NCI-H2171 (cell line): ENCODE measurements at places on chromosomes 16 and 17.
A peak's percentile ranks its signal among the peaks of the same experiment; 100 is the strongest.

GRCh38 chr17:44900894-44901293 lies 1.6 kb upstream of the EFTUD2 start:
- peak; percentile 59 for DNase-seq

DNA sequence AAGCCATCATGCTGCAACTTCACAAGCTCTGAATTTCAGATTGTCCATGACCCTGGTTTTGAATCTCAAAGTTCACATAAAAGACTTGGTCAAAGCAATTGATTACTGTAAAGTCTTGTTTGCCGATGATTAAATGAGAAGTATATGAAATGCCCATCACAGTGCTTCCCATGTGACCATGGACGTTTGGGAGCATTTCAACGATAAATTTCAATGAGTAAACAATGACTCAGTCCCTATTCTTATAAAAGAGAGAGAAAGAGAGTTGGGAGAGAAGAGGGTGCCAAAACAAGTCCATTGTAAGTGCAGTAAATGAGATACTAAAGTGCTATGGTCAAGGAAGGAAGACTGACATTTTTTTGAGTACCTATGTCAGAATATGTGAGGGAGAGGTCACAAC lies 276.9 kb downstream of the SOX9 start:
- DNase-seq: no peak

DNA sequence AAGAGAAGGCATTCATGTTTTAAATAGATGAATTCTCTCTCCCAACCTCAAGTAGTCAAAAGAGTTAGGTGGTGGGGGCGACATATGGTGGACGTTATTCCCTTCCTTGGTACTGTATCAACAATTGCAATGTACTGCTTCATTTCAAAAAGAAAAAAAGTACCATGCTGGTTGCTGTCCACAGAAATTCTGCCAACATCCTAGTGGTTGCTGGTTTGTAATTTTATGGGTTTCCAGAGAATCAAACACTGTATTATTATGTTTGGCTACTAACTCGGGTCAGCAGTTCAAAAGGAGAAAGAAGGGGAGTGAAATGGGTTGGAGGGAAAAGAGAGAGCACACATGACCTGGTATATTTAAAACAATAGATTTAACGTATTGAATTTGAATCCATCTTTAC lies 61.1 kb upstream of the KCNJ16 start:
- DNase-seq: no peak

- DNase-seq: peak; percentile 43
Observed at GRCh38 chr17:29560316-29560715, 6.5 kb downstream of the ABHD15 start.

DNA sequence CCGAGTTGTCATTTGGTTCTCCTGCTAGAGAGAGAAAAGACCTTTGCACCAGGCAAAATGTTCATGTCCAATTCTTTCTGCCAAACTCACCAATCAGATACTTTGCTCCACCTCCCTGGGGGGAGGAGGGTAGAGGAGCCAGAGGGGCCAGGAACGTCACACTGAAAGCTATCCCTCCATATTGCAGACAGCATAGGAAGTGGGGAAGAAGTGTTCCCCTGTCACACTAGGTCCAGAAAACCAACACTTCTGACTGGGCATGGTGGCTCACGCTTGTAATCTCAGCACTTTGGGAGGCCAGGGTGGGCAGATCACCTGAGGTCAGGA lies 9.5 kb downstream of the HSD17B2 start:
- no peak for DNase-seq

DNA sequence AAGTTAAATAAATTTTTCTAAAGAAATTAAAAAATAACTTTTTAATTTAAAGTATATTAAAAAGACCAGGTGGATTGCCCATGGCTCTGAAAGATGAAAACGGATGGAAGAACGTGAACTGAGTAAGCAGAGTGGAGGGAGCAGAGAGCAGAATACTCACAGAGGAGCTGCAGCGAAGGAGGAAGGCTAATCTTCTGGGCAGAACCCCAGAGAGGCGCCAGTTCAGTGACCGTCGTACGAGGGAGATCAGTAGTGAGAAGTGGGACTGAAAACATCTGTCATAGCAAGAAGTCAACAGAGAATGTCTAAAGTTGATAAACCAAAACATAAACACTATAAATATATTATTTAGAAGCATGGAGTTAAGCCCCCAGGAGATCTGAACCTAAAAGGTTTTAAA lies 34.9 kb downstream of the UBE2G1 start:
- DNase-seq: no peak

DNA sequence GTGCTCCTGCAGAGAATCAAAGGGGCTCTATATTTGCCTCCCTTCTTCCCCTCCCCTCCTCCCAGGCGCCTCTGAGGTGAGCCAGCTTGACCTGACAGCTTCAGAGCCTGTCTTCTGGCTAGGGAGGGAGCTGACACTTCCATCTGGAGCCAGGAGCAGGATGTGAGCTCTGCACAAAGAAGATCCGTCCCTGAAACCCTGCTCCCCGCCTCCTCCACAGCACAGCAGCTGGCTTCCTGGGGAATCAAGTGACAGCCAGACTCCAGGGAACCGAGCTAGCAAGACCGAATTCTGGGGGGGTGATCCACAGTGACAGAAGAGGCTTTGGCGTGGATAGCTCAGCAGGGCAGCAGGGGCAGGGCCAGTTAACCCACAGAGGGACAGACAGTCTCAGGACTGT lies 37.2 kb downstream of the CCDC182 start:
- peak; percentile 99 for DNase-seq

DNA sequence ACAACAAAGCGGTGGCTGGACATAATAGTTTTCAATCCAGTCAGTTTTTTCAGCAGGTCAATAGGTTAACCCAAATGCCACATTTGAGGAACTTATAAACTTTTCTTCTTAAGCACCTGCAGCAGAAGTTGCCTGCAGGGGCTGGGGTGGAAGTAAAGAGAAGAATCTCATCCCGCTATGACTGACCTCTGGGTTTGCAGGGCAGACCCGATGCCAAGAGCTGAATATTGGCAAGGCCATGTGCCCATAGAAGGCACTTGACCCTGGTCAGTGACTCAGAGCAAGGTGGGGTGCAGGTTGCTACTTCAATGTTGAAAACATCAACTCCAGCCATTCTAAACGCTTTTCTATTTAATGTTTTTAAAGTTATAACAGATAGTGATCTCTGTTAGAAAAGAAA lies 17.9 kb upstream of the SMPD3 start:
- no peak for DNase-seq

DNA sequence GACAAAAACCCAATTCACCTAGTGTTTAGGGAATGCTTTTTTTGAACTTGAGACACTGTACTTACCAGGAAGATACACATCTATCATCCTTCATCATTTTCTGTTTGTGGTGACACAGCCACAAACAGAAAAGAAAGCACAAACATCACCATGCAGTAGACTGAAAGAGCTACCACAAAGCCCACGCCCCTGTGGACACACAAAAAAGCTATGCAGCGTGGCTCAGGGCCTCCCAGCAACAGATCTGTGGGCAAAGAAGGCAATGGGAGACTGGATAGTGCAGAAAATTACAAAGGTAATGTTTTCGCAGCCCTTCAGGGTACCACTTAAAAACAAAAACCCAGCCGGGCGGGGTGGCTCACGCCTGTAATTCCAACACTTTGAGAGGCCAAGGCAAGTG lies 9.6 kb downstream of the COTL1 start:
- no peak for DNase-seq

DNA sequence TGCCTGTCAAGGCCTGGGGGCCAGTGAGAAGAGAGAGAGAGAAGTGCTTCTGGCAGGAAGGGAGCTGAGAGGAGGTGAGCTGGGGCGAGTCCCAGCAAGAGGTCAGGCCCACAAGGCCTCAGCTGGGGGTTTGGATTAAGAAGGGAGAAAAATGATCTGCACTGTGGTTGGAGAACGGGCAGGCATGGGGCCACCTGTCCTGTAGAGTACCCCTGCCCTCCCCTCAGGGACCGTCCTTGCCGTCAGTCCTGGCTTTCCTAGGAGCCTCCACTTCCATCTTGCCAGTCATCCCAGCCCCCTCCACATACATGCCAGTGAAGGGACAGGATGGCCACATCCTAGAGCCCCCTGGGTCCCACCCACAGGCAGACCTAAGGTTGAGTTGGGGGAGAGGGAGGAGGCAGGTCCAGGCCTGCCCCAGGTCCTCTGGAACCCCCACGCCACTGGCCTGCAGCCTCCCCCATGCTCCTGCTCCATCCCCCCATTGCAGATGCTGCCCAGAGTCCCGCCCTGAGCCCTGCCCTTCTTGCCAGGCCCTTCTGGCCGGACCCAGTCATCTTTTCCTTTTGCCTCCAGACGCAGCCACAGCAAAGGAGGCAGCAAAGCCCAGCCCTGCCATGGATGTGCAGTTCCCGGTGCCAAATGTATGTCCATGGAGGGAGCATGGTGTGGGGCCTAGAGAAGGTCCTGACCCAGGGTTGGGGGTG lies 18.9 kb downstream of the KATNB1 start:
- no peak for DNase-seq

DNA sequence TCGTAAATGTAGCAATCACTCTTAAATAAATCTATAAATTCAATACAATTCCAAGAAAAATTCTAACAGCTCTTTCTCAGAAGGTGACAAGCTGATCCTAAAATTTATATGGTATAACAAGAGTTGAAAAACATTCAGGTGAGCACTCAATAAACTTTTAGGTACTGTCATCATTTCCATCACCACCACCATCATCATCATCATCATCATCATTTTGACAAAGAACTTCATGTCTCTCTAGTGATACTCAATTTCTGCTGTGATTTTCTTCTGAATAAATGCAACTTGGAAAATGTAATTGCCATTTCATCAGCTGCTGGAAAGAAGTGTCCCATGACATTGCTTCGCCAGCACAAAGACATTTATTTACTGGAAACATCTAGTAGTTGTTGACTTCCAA lies 222.9 kb upstream of the IRX5 start:
- DNase-seq: no peak

GRCh38 chr16:24156777-24157176 lies 99.4 kb upstream of the CACNG3 start:
- DNase-seq: no peak

GRCh38 chr17:31428111-31428510 lies 36.6 kb downstream of the RAB11FIP4 start:
- DNase-seq: no peak

DNA sequence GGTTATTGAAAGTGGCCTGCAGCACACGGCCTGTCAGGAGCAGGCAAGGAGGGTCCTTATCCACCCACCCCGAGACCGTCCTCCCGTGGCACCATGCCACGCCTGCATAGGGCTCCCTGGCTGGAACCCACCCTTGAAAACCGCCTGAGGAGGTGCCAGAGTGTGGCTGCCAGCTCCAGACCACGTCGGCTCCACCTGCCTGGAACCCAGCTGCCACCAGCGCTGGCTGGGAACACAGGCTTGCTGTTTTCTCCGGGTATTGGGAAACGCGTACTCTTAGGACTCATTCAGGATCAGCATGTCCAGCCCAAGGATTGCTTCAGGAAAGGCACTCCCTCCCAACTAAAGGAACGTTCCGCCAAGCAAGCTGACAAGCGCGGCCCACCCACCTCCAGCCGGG lies 6.7 kb downstream of the ARL16 start:
- DNase-seq: no peak

- peak; percentile 80 for DNase-seq
Observed at GRCh38 chr17:3961564-3962047, 2.6 kb downstream of the ATP2A3 start.

- DNase-seq: no peak
Observed at GRCh38 chr16:76311260-76311659, 34.1 kb downstream of the CNTNAP4 start.
